ENCODE measurements at places on chromosomes 3 and 15.
A peak's percentile ranks its signal among the peaks of the same experiment; 100 is the strongest.

- DNase-seq: no peak
These were observed 64.1 kb downstream of the ABCC5 start for GRCh38 chr3:183953471-183954070.

DNA sequence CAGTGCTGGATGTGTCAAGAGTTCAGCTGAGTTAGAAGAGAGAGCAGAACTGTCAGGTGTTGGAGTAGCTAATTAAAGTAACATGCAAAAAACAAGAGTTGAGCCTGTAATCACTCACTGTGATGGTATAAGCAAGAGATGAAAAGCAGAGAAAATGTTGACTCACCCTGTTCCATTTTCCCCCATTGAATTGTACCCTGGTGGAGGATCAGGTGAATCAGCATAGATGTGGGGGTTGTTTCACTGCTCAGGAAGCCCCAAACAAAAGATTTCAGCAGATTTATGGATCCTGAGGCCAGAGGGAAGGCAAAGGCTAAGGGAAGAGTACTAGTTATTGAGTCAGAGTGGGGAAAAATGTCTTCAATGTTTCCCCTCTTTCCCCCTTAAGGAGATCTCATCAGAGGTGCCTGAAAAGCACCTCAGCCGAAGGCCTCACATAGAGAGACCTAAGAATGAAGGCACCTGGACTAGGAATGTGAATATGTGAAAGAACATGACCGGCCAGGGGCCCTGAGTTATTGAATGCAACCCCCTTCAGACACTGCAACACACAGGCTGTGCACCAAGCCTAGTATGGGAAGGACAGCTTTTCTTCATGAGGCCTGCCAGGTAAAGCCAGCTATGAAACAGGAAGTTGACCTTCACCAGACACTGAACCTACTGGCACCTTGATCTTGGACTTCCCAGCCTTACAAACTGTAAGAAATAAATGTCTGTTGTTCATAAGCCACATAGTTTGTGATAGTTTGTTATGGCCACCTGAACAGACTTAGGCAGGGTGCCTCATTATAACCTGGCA is 90.1 kb downstream of the TMCO5A start:
- DNase-seq: no peak

GRCh38 chr3:159038405-159038804 is 236.6 kb downstream of the MFSD1 start:
- DNase-seq: no peak

GRCh38 chr15:69523010-69524001 is 70.7 kb downstream of the RPLP1 start:
- peak; percentile 81 for DNase-seq

- peak; percentile 66 for DNase-seq
These were observed 81.7 kb downstream of the PRICKLE2 start for GRCh38 chr3:64143409-64144130.

DNA sequence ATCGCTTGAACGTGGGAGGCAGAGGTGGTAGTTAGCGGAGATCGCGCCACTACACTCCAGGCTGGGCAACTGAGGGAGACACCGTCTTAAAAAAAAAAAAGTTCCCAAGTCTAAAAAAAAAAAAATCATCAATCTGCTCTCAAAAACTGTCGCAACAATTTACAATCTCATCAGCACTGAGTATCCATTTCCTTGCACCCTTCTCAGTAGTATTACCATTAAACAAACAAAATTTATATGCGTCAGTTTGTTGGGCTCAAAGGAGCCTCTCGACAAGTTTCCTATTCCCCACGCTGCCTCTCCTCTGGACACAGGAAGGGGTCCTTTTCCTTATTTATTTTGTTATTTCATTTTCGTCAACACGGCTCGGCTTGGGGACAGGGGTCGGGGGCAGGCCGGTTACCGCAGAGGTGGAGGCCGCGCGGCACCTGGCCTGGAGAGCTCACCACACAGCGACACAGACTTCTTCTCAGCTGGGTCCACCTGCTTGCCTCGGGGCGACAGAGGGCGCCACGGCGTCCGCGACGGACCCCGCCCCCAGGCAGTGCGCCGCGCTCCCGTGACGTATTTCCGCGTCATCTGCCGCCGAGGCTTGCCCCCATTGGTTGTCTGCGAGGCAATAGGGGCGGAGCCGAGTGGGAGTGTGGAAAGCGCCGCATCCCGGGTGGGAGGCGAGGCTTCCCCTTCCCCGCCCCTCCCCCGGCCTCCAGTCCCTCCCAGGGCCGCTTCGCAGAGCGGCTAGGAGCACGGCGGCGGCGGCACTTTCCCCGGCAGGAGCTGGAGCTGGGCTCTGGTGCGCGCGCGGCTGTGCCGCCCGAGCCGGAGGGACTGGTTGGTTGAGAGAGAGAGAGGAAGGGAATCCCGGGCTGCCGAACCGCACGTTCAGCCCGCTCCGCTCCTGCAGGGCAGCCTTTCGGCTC is at the start of gene MAP2K1:
Gene MAP2K1 (plus strand): TSS at position 709 of the 920 bp plus-strand sequence. CDS start 436 bp downstream, outside the sequence.
- DNase-seq: peak; percentile 96

GRCh38 chr3:52860424-52860768 is 25.6 kb upstream of the MUSTN1 start:
- DNase-seq: no peak

DNA sequence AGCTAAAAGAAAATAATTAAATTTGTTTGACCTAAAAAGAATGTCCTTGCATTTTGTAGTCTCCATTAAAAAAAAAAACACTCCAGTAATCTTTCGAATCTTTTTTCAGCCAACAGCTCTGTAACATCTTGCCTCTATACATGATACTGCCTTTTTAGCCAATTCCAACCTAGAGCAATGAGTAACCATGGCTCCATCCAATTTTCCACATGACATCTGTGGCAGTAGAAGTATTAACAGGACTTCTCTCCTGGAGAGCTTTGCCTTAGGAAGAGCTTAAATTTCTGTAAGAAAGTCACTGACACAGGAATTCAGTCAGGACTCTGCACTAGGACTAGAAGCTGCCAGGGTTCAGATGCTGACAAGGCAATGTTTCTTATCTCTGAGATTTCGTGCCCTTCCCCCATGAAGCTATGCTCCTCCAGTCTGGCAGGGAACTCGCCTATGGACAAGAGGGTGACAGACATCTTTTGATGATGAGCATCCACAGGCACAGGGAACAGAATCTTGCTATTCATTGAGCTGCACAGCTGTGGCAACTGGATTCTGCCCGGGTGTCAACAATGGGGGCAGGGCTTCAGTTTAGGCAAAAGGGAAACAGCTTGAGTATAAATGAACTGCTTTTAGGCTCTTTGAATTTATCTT is 81.8 kb downstream of the ALCAM start:
- DNase-seq: no peak

DNA sequence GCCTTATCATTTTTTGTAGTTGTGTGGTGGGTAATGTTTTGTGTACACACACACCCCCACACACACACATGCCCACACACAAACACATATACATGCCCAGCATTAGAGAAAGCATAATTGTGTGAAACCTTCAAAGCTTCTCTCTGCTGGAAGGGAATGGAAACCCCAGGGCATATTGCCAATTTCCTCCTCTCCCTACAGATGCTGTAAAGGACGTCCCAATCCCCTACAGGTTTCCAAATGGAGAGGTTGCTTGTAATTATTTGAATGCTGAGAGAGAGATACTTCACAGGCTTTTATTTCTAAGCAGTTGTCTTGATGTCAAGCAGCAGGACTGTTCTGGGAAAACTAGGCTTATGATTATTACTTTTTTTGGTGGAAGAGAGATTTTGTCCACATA is 23.0 kb upstream of the CCK start:
- DNase-seq: no peak

GRCh38 chr15:94972314-94972713 is 741.0 kb downstream of the MCTP2 start:
- no peak for DNase-seq

GRCh38 chr3:93981649-93982048 is 1.7 kb downstream of the ARL13B start:
- no peak for DNase-seq

GRCh38 chr3:143753006-143753405 is 95.3 kb downstream of the SLC9A9 start:
- no peak for DNase-seq

DNA sequence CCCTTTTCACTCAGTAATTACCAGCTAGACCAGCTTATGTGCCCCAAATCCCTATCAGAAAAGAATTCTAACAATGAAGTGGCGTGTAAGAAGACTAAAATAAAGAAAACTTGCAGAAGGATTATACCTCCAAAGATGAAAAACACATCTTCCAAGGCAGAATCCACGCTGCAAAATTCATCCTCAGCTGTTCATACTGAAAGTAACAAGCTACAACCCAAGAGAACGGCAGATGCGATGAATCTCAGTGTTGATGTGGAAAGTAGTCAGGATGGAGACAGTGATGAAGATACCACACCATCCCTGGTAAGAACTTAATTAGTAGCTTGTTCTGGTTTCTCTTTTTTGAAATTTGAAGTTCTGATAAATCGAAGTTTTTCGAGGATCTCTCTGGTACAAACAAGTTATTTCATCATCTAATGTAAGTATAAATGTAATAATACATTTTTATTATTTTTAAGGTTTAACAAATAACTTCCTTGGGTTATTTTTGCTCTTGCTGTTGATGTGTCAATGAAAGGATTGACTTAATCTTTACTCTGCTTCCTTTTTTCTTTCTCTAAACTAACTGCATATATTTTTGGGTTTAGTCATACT is 1.4 kb downstream of the WDR76 start:
- DNase-seq: no peak

- DNase-seq: no peak
These were observed 625.0 kb downstream of the MCTP2 start for GRCh38 chr15:94856267-94856854.

DNA sequence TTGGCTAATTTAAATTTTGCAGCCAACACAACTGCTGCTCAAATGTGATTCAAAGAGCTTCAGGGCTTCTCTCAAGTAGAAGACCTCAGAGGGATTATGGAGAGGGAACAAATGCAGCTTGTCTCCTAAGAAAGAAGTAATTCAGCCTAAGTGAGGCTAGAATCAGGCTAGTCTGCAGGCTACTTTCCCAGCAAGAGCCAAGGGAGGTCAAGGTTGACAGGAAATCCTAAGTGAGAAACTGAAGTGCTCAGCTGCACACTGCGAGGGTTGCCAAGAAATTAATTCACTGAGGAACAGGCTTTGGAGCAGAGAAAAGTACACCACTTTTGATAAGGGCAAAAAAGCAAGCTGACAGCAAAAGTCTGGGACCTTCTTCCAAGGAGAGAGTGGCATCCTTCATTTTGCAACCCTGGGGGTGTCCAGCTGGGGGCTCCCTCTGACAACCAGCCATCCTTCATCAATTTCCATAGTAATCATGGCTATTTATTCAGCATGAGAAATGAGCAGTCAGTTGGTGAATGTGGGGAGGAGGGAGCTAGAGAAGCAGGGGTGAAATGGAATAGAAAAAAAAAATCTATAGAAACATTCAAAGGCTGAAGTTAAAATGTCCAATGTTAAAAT is 646.4 kb upstream of the ADAMTS9 start:
- DNase-seq: no peak

DNA sequence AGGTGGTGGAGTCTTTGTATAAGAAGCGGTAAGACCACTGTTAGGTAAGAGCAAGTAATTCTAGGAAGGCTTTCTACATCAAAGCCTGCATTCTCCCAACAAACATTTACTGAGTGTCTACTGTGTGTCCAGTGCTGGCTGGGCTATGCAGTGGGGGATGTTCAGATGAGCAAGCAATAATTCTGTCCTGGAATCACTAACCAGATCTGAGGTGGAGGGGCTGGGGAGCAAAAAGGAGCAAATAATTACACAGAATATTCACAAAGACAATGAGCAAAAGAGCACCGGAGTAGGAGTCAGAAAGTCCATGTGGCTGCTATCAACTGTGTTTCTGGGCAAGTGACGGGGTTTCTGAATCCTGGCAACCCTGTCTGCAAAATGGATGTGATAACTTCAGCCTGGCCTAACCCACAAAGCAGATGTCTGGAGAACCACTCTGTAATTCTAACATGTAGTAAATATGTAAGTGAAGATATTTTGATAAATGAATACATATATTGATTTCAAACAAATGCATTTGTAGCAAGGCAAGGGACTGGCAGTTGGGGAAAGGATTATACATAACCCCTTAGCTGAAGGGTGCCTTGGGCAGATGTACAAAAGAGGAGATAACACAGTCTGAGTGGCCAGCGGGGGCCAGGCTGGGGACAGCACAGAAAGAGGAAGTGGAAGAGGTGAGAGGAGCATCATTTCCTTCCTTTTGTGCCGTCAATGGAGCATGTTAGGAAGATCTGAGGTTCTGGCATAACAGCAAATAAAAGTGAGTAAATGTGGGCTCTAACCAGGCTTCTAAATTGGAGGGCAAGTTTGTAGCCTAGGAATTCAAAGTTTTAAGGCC is 28.8 kb downstream of the CYP8B1 start:
- DNase-seq: no peak

DNA sequence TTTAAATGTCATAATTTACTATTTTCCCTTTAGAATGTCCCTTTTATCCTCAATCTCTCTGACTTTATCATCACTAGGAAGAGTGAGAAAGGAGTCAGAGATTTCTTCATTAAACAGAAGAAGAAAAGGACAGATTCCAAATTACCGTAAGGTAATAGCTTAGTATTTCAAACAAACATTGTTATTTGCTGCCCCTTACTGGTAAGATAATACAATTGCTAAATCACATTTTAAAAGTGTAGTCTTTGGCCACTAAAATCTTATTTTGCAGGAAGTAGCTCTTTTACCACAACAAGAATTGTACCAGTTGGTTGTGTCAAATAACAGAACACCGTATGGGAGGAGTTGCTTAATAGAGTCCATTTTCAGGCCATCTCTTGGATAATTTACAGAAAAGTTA is 53.7 kb downstream of the CGGBP1 start:
- peak; percentile 25 for DNase-seq

DNA sequence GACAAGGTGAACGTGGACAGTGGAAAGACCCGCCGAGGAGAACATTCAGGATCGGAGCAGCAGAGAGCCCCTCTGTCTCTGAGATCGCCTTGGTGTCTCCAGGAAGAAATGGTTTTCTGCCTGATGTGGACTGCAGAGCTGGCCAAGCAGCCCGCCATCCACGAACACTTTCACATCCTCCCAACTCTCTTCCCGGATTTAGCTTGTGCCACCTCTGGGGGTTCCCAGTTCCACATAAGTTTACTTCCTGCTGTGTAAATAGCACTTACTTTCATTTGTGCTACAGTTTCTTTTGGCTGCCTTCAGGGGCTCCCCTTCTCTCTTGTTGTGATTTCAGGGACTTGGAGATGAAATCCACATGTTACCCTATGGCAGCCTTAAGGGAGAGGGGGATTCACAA is 48.4 kb downstream of the SEMA5B start:
- DNase-seq: no peak
